Stimulated activated CD8-positive, alpha-beta memory T cell treated with anti-CD3 and anti-CD28 coated beads, Interleukin-15, amount 100 ng/mL, for 1 hour (primary cell): ENCODE measurements at places on chromosomes 7 and 10.

- no peak for DNase-seq
Observed at GRCh38 chr10:69710008-69710888, 80.2 kb downstream of the FAM241B start.

DNA sequence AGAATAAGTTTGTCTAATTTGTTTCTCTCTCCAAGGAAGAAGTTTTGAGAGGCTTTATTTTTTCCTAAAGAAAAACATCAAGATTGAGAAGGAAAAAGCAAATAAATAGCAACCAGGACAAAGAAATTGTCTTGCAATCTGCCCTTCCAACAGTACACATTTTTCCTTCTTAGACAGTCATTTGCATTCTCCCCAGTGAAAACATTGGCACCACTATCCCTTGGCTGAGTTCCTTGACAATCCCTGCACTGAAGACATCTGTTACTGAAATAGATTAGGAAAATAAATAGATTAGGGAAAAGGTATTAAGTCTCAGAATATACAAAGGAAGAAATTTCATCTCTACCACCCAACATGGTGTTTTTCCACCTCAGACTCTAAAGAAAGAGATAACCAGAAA lies 12.2 kb upstream of the TMEM243 start:
- no peak for DNase-seq

DNA sequence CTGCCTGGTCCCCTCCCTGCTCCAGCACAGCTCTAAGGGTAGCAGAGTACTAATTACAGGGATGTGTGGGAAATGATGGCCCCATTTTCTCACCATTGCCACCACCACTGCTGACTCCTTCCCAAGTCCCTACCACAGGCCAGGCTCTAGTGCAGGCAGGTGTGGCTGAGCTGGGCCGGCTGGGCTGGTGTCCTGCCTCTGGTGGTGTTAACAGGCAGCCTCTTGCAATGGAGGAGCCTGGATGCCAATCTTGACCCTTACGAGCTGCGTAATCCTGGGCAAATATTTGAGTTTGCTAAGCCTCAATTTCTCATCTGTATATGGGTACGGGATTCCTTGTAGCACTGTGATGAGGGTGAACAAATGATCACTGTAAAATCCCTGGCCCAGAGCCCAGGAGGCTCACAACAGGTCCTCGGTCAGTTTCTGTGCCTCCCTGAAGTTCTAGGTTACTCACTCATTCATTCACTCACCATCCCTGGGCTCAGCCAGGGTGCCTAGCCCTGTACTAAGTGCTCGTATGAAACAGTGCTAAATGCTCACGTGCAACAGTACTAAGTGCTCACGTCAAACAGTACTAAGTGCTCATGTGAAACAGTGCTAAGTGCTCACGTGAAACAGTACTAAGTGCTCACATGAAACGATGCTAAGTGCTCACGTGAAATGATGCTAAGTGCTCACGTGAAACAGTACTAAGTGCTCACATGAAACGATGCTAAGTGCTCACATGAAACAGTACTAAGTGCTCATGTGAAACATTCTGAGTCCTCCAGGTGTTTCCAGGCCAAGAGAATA lies 2.3 kb upstream of the FZD9 start:
- no peak for DNase-seq

- no peak for DNase-seq
Observed at GRCh38 chr10:86700851-86701617, 32.7 kb downstream of the LDB3 start.

DNA sequence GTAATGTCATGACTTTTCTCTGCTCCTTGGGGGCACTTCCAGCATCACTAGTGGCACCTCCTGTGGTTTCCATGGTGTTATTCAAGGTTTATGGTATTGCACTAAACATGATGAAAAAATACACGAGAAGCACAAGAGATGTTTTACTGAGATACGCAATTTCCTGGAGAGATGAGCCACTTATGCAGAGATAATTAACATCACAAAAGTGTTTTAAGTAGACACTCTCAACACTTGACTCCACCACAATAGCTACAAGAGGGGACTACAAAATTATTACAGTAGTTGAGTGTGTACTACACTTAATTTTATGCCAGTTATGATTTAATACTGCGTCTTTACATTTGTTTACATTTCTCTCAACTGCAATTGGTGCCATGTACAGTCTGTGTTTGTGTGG lies 906.7 kb downstream of the DNAJB9 start:
- no peak for DNase-seq

DNA sequence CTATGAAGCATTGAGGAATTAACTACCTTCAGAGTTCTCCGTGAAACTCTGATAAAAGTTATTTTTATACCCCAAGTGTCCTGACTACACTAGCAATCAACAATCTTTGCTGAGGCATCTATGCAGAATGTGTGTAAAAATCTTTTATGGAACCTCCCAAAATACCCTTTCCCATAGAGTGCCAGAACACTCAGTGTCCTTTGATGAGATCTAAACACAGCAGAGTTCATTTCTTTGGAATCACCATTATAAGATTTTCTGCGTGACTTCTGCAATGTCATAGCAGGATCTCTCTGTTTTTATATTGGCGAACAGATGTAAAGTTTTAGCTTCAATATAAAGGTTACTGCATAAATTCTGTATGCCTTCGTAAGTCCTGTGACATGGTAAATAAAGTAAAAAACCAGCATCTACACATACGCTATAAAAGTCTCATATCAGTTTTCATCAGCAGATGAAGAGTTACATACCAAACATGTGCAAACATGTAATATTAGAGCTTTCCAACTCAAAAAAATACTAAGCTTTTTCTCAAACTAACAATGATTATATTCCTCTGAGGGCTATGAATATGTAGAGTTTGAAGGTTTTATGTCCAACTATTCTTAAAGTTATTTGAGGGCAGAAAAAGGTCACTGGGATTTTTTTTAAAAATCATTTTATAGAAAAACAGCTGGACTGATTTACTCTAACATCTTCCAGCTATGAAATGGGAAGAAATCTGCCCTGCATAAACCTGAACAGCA lies 67.2 kb downstream of the SKIDA1 start:
- DNase-seq: no peak

DNA sequence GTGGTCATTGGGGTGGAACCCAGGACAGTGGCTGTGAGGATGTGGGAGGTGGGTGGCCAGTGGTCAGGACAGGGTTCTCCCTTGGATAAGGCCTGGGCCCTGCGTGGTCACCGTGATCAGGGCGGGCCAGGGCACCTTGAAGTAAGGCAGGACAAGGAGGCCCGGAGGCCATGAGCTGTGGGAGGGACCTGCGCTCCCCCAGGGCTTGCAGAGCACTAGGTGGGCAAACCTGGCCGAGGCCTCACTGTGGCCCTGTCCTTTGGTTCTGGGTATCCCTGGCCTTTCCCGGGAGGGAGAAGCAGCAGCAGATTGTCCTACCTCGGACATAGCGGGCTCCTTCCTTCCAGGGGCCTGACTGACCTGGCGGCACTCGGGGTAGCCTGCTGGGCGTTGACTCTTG lies 144.8 kb upstream of the RET start:
- no peak for DNase-seq

DNA sequence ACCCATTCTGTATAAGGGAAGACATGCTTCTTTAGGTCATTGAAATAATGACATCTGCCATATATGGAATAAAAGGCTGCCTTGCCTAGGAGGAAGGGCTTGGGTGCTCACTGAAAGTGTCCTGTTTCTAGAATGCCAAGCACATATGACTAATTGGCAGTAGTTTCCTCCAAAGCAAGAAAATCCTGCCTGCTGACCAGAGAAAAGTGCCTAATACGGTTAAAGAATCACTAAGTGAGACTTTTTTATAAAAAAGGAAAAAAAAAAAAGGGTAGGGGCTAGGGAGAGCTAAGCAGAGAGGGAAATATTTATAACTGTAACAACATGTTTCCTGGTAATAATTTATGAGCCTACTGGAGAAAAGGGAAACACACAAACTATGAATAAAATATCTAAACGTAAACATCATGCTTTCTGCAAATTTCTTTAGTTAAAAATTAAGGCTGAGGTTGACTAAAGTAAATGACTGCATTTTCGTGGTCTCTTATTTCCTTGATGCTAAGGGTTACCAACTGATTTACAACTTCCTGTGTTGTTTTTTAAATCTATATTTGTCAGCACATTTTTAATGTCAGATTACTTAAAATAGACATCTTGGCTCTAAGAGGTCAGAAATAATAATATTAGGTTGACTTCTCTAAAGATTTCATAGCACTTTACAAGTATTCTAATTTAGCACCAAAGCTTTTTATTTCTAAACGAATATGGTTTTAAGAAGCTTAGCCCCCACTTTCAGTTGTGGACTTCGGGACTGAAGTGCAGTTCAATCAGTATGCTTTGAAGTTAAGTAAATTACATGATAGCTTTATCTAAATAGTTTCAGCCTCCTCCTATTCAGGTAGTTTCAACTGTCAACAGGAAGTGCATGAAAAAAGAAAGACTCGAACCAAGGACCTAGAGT lies 89.6 kb downstream of the CABCOCO1 start:
- DNase-seq: no peak

DNA sequence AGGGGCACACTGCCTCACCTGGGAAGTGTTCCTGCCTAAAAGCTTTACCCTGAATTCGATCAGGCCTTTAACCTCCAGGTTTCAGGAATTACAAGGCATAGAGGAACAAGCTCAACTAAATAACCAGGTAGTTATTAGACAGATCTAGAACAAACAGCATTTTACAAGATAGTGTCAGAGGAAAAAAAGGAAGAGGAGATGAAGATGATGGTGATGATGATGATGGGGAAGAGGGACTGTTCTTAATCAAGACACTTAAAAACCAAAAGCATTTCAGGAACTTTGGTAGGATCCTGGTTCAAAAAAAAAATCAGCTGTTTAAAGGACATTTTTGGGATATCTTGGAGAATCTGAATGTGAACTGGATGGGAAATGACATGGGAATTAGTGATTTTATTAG lies 11.5 kb downstream of the RBM17 start:
- DNase-seq: no peak

GRCh38 chr7:11252011-11252607 lies 278.4 kb downstream of the PHF14 start:
- no peak for DNase-seq

GRCh38 chr7:1087952-1088920 lies at the start of gene GPER1:
GPER1 (plus strand) TSS chr7:1088113; CDS start chr7:1091729, 3,616 bp downstream.
- no peak for DNase-seq

GRCh38 chr10:4704034-4704545 lies 121.9 kb upstream of the AKR1E2 start:
- DNase-seq: no peak

- DNase-seq: no peak
Observed at GRCh38 chr7:11910253-11910652, 78.3 kb upstream of the THSD7A start.

GRCh38 chr10:49165259-49165658 lies 22.9 kb downstream of the TMEM273 start:
- DNase-seq: no peak

- peak; percentile 50 for DNase-seq
Observed at GRCh38 chr7:618539-619367, 99.1 kb upstream of the PDGFA start.

GRCh38 chr7:157654350-157654749 lies 317.5 kb downstream of the DNAJB6 start:
- no peak for DNase-seq

DNA sequence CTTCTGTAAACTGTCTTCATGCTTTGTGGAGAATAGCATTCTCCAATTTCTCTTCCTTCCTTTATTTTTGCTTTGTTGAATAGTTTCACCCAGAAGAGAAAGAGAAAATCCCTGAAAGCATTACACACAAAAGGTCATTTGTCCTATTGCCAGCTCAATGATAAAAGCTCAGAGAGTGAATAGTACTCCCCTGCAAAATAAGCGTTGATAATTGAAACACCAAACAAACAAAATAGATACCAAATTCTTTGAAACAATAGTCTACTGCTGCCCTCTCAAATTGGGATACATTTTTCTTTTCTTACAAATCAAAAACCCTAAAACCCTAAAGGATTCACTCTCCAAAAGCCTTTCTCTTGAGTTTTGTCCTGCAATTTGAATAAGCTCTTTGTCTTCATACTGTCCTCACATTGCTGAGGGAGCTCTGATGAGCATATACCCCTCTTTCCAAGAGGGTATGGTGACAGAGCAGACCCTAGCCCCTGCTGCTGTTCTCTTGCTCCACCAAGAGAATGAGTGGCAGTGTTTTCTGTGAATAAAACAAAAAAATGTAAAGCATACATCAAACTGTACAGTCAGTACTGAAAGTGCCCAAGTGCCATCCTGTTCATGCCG lies 134.4 kb downstream of the CSTF2T start:
- no peak for DNase-seq

DNA sequence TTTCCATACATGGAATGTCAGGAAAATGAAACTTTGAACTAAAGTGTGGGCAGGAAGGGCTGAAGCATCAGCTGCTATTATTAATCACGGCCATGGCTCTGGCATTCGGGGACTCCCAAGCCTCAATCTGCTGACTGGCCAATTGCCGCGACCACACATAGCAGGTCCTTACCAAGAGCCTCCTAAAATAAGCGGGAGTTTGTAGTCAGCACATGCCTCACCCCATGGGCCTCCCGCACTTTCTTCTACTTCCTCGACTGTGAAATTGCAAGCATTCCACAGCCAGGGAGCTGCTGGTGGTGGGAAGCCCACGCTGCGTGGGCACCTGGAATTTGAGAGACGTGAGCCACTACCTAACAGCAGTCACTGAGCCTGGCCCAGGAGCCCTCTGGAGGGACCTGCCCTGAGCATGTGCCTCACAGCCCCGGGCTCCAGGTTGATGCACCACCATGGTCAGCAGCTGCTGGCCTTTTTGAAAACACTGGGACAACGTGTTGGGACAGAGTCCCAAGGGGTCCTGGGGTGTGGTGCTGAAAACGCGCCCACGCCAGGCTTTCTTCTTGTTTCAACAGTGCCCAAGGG lies 211.4 kb downstream of the TNS3 start:
- no peak for DNase-seq

- DNase-seq: no peak
Observed at GRCh38 chr10:110667620-110668343, 23.6 kb downstream of the RBM20 start.

DNA sequence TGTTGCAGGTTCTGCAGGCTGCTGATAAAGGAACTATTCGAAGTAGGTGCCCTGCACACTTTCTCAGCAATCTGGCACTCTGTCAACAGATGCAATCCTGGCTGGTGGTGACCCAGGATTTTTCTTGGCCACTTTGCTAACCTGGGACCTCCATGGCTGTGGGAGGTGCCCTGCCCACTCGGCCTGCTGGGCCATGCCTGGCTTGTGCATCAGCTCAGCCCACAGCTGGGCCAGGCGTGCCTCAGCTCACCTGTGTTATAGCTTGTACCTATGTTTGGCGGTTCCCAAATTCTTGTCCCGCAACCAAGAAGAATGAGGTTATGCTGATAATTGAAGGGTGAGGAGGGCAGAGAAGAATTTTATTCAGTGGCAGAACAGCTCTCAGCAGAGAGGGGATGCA lies 141.7 kb downstream of the NPY start:
- DNase-seq: no peak

- DNase-seq: peak; percentile 17
Observed at GRCh38 chr7:106283831-106284713, 711 bp downstream of the NAMPT start.

GRCh38 chr7:88746126-88746525 lies 13.4 kb upstream of the ZNF804B start:
- DNase-seq: no peak
